ENCODE measurements at places on chromosomes 13 and 19.
A peak's percentile ranks its signal among the peaks of the same experiment; 100 is the strongest.

GRCh38 chr13:67841071-67841470 lies 610.9 kb upstream of the PCDH9 start:
- no peak for DNase-seq

GRCh38 chr19:29618871-29619270 lies 12.8 kb downstream of the POP4 start:
- DNase-seq: no peak

DNA sequence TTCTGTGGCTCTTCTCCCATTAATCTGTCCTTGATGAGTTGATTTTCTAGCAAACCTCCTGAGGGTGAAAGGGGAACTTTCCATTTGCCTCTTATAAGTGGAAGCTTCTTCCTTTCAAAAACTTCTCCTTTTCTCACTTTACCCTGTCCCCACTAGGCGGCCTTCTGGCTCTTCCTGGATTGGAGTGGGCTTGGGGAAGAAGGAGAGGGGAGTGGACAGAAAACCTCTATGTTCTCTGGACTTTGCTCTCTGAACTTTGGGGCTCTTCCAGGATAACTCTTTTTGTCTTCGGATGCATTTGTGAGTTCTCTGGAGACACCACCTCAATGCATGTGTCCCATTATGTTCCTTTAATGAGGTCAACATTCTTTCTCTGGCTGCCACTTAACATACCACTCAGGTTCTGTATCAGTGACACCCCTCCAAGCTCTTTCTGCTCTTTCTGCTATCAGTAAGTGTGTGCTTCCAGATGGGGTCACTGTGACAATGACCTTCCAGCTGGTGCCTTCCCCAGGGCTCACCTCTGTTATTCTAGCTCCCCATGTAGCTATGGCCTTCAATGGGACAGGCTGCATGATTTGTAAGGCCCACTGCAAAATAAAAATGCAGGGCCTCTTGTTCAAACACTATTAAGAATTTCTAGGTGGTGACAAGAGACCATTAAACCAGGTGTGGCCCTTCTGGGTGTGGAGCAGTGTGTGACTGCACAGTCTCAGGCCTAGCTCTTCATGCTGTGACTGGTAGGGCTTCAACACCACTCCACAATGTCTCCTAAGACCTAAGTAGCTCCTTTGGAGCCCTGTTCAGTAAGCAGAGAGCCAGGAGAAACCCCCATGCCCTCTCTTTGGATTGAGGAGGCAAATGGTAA lies 389.2 kb downstream of the EFNB2 start:
- DNase-seq: no peak

- no peak for DNase-seq
Observed at GRCh38 chr19:43305642-43306041, 36.3 kb upstream of the PSG9 start.

- no peak for DNase-seq
Observed at GRCh38 chr19:12703046-12703445, 6.6 kb upstream of the FBXW9 start.

- DNase-seq: peak; percentile 86
Observed at GRCh38 chr19:58150328-58150921, at the start of gene ZNF329. ZNF329 (minus strand) TSS chr19:58150789; CDS start chr19:58129503, 21,286 bp downstream.

- no peak for DNase-seq
Observed at GRCh38 chr13:100108913-100109507, 20.1 kb downstream of the PCCA start.

- no peak for DNase-seq
Observed at GRCh38 chr13:49374585-49375290, 69.1 kb downstream of the CAB39L start.
